ENCODE measurements at places on chromosomes 13 and 19. TPM values are rescaled to one million over a fixed set of nuclear protein-coding genes. Genes with fewer than 3 reads are reported as not detected.
A peak's percentile ranks its signal among the peaks of the same experiment; 100 is the strongest.

- no peak for DNase-seq
These were observed 249.8 kb downstream of the NBEA start for GRCh38 chr13:35191883-35192282.

DNA sequence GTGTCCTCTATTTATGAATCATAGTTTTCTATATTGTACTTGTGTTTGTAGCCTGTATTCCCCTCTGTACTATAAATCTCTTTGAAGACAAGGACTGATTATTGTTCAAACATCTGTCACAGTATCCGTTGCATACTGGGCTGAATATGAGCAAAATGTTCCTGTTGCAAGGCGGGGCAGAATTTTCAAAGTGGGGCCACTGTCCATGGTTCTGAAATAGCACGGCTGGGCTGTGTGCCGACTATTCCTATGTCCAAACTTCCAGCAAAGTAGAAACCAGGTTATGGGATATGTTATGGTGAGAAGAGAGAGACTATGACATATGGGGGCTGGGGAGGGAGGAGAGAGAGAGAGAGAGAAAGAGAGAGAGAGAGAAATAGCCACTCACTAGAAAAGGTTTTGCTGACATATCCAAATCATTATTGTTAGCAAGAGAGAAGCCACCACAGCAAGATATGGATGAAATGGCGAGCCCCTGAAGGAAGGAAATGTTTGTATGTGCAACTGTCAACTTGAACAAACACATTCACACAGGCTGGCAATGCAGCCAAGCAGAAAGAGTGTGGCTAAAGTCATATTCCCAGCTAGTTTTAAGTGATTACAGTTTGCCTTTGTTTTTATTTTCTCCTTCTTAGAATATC, 107.0 kb upstream of the GPR12 start:
- DNase-seq = peak; percentile 76

GRCh38 chr13:30004204-30004603, 153.8 kb upstream of the UBL3 start:
- no peak for DNase-seq

DNA sequence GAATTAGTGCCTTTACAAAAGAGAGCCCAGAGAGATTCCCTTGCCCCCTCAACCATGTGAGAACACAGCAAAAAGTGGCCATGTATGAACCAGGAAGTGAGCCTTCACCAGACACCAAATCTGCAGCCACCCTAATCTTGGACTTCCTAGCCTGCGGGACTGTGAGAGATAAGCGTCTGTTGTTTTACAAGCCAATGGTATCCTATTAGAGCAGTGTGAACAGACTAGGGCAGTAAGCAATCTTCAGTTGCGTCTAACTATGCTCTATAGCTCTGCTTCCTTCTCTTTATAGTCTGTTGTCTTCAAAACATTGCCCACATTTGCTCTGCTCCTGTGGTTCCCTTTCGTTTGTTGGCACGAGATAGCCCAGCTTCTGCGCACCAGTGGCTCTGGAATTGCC, 109.5 kb upstream of the FNDC3A start:
- DNase-seq = no peak

DNA sequence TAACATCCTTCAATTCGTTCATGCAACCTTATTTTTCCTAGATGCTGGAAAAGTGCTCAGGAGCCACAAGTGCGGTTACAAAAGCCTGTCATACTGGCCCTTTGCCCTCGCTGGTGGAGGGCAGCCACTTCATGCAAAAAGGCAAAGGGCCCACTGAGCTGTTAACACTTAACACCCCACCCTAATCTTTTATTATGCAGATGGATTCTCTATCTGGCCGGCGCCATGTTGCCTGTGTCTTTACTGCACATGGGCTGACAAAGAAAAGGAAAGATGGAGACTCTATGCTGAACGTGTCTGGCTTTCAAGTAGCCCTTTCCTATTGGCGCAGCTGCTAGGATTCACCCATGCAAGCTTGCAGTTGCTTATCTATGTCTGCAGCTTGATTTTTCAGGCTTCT, 10.8 kb downstream of the OR7D2 start:
- DNase-seq = no peak

DNA sequence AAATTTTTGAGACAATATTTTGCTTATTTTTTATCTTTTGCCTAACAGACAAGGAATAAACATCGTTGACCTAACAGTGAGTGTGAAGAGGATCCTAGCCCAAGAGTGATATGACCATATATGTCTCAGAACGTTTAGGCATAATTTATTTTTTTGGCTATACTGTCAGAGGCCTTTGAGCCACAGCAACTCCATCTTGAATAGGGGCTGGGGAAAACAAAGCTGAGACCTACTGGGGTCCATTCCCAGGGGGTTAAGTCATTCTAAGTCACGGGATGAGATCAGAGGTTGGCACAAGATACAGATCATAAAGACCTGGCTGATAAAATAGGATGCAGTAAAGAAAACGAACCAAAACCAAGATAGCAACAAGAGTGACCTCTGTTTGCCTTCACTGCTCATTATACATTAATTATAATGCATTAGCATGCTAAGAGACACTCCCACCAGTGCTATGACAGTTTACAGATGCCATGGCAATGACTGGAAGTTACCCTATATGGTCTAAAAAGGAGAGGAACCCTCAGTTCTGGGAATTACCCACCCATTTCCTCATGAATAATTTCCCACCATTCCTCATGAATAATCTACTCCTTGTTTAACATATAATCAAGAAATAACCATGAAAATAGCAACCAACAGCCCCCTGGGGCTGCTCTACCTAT, 510.9 kb upstream of the PCDH9 start:
- no peak for DNase-seq

DNA sequence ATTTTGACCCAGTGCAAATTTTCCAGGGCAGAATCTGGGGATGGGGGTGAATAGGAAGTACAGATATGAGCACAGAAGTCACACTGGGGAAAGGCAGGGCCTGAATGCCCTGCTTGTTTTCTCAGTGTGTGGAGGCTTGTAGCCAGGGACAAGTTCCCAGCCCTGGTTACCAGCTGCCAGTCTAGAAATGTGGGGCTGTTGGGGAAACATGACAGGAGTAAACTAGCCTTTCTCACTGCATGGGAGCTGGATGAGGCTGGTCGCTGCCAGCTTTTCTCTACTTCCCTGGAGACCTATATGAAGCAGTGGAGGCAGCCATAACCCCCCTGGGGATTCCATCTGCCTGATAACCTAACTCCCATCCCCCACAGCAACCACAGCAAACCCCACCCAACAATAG, 2267.7 kb downstream of the PCDH9 start:
- DNase-seq = no peak

DNA sequence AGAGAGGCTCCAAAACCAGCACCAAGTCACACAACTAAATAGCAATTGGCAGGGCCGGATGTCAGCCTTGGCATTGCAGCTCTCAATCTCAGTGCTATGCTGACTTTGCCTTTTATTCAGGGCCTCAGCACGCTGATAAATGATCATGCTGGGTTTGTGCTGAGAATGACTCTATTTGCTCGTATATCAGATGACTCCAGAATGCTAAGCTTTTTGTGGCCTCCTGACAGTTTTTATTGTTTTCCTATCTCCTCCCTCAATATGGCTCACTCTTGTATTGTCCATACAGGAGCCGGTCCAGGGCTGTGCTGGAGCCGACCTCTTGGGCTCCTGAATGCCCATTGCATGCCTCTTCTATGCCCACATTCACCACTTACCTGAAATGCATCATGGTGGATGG, 211.0 kb downstream of the EFNB2 start:
- no peak for DNase-seq

Gene ZNF432
- total RNA-seq = 5.3 TPM

Gene MBD3L3
- not detected for total RNA-seq

Gene SMIM17
- not detected for total RNA-seq

Gene FIZ1
- 15.9 TPM for total RNA-seq

Gene KLF1
- not detected for total RNA-seq

Gene ATP4B
- not detected for total RNA-seq

Data from HT-29 (cell line).